DMS53 (cell line): ENCODE measurements at places on chromosomes 2 and 18.

- DNase-seq: peak; percentile 70
Observed at GRCh38 chr2:126634273-126634861, 21.6 kb upstream of the GYPC start.

DNA sequence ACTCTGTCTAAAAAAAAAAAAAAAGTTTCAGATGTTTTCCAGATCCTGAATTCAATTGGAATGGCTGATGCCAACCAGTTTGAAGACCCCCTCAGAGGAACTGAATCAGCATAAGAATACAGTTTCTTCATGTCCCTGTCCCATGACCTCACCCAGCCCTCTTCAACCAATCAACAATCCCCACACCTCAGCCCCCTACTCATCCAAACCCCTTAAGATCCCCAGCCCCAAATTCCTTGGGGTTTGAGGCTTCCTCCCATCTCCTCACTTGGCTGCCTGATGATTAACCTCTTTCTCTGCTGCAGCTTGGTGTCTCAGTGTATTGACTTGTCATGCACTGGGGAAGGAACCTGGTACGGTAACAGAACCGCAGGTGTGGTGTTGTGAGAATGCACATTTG lies 97.6 kb upstream of the CABLES1 start:
- no peak for DNase-seq

- no peak for DNase-seq
Observed at GRCh38 chr2:197079832-197080555, 153.5 kb upstream of the PGAP1 start.

GRCh38 chr2:47091118-47091517 lies 64.0 kb downstream of the STPG4 start:
- DNase-seq: no peak

DNA sequence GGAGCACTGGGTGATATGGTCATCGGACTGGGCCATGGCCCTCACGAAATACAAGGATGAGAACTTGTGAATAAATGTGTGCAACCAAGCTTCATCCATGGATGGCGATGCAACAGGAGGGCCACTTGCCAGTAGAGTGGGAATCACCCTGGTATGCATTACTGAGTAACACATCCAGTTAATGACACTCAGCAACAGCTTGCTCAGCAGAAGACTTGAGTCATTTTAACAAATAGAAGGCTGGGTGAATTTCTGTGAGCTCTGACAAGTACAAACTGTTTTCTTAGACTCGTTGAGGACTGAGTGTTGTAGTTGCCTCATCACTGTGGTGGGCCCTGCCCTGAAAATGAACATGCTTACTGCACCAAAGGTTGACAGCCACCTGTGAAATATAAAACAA lies 221.6 kb downstream of the NCKAP5 start:
- DNase-seq: no peak

GRCh38 chr2:236045251-236046235 lies 122.6 kb downstream of the GBX2 start:
- DNase-seq: no peak

GRCh38 chr2:1659951-1660565 lies 84.3 kb downstream of the PXDN start:
- DNase-seq: no peak

DNA sequence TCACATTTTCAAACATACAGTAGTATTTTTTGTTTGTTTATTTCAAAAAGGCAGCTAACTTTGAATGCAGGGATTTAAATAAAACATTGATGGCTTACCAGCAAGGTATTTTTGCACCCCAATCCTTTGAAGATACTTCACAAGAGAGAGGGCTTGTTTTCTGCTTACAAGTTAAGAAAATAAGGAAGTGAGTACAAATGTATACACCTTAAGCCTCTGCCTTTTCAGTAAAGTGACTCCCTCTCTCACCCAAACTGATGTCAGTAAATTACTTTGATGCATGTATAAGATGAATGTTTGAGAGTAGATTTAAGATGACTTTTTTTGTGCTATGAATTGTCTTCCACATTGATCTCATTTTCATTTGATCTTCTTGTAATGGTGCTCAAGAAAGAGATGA lies 820.0 kb downstream of the CPS1 start:
- no peak for DNase-seq

DNA sequence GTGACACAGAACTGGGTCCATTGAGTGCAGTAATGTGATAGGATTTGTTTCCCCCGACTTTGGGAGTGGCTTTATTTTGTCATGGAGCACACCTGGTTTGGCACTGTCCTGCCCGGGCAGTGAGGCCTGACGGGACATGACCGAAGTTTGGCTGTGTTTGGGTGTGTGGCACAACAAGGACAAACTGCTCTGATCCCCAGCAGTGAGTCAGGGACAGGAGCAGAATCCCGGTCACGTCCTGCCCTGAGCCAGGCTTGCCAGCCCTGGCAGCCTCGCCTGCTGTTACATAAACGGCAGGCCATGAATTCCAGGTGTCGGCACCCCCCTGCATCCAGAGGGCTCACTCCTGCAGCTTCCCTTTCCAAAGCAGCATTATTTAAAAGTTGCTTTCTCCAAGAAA lies 45.7 kb downstream of the IMPA2 start:
- DNase-seq: no peak

DNA sequence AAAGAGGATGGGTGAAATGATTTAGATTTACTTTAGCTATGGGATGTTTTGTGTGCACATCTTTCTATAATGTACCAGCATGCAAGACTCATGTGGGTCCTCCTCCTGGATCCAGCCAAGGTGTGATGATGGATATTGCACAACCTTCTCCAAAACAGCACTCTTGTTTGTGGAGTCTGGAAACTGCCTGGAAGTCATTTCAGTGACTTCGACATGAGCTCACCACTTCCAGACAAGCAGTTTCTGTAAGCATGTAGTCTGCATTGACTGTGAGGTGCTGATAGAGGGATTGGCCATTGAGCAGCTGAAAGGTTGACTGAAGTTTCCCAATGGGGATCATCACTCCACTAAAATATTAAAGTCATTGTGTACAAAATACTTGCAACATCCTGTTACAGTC lies 154.0 kb downstream of the TRIB2 start:
- DNase-seq: no peak

DNA sequence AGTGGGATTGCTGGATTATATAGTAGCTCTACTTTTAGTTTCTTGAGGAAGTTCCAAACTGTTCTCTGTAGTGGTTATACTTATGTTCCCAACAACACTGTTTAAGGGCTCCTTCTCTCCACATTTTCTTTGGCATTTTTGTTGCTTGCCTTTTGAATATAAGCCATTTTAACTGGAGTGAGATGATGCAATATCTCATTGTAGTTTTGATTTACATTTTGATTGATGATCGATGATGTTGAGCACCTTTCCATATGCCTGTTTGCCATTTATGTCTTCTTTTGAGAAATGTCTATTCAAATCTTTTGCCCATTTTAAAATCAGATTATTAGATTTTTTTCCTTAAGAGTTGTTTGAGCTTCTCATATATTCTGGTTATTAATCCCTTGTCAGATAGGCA lies 243.3 kb downstream of the PTGR3 start:
- no peak for DNase-seq

DNA sequence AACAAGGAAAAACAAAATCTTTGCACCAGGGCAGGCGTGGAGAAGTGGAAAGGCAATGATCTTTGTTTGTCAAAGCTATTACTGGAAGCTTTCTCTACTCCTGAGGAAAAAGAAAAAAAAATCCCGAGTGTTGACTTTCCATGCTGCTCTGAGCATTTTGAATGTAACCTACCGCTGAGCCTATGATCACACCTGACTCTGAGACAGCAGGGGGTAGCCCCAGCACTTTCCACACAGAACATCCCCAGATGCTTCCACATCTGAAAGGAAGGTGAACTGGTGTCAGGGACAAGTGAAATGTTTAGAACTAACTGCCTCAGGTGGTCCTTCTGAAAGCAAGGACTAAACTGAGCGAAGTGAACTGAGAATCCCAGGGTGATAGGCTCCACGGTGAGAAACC lies 1315.1 kb upstream of the DDX18 start:
- DNase-seq: peak; percentile 82

- DNase-seq: no peak
Observed at GRCh38 chr18:63106727-63107126, 212.8 kb downstream of the BCL2 start.

DNA sequence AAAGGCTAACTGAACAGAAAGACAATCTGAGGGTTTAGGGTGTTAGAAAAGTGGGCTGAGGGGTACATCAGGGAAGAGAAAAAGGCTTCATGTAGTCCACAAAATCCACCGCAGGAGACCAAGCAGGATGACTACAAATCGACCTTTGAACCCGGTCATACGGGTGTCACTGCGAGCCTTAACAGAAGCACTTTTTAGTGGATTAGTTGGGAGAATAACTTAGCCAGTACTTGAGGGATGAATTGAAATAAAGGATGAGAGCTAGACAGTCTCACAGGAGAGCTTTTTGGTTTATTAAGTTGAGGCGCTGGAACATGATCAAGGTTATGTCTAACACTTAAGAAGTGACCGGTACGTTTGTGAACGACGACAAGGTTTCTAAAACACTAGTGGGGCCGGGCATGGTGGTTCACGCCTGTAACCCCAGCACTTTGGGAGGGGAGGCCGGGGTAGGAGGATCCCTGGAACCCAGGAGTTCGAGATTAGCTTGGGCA lies 217.7 kb downstream of the MCFD2 start:
- DNase-seq: peak; percentile 70

- no peak for DNase-seq
Observed at GRCh38 chr18:53752781-53753367, 471.6 kb downstream of the MBD2 start.

- DNase-seq: no peak
Observed at GRCh38 chr2:131389657-131390056, 25.7 kb upstream of the RAB6D start.

- peak; percentile 99 for DNase-seq
Observed at GRCh38 chr2:88329815-88330603, 122.5 kb downstream of the FOXI3 start.

- no peak for DNase-seq
Observed at GRCh38 chr18:4016391-4017049, 438.6 kb downstream of the DLGAP1 start.

GRCh38 chr2:164014791-164015190 lies 279.0 kb upstream of the FIGN start:
- no peak for DNase-seq

DNA sequence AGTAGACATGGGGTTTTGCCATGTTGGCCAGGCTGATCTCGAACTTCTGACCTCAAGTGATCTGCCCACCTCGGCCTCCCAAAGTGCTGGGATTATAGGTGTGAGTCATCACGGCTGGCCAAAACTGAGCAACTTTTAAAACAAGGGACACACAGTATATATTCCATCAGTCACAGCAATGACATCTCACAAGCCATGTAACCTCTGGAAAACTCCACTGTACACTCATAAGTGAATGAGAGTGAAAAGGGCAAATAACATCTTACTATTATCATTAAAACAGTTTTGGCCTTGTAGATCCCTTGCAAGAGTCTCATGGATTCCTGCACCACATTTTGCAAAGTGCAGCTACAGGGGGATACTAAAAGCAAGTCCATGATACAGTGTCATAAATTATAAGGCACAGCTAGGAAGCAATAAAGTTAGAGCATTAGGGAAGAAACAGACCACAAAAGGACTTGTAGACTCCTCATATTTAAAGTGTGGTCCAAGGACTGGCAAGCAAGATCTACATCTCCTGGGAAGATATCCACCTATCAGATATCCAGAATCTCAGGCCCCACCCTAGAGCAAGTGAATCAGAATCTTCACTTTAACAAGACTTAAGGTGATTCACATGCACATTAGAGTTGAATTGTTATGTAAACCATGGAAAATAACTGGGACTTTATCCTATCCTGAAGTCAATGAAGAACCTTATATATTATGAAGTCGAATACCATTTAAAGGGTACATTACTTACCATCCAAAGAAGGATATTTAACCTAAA lies 5.7 kb downstream of the SMC6 start:
- DNase-seq: no peak

DNA sequence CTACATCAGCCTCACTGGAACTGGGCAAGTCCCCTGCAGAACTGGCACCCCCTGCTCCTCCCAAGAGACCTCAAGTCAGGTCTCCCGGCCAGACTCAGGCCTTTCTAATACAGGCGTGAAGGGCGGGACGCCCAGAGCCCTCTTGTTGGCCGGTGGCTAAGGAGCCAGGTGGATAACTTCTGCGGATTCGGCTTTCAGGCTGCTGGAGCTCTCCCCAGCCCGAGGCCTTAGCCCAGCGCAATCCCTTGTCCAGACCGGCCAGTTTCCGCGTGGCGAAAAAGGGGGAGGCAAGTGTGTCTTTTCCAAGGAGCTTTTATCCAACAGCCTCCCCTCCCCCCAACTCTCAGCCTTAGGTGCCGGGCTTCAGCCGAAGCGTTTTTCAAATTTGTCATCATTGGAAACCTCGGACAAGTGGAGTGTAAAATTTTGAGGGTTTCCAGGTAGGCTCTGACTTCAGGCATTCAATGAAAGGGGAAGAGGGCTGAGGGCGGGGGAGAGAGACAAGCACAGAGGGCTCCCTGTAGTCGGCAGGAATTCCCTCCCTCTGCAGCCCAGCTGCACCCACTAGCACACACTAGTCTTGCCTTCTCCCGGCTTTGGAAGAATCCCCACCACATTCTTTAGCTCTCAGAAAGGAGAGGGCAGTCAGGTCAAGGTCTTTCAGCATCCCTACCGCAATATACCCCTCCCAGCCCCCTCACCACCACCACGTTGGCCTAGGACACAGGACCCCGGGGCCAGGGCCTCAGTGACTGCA lies 9.5 kb upstream of the SATB2 start:
- DNase-seq: no peak

DNA sequence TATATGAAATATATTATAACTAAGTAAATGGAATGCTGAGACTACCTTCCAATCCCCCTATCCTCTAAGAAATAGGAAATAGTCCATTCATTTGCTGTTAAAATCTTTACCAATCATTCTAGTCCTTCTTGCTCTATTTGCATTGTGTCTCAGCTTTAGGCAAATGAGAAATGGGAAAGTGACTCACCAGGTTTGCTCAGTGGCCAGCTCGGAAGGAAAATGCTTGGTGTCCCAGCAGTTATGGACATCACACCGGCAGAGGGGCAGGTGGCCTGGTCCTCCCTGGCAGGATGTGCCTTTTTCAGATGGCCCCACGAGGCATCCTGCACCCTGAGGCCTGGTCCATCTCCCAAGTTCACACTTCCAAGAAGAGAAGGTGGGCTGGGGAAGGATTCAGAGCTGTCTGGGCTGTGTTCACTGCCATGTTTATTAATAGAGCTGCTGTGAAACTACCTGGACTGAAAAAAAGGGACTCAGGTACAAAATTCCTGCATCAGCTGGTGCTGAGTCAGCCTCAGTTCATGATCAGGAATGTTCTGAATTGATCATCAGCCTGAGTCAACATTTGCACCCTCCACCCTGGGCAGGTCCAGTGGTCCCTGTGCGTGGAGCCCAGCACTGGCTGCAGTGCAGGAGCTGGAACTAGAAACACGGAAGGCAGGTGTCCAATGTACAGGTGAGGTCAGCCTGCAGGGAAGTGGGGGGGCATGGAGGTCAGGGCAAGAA lies 60.1 kb upstream of the ARL4C start:
- DNase-seq: peak; percentile 88
